ENCODE measurements at places on chromosomes 4 and X.

DNA sequence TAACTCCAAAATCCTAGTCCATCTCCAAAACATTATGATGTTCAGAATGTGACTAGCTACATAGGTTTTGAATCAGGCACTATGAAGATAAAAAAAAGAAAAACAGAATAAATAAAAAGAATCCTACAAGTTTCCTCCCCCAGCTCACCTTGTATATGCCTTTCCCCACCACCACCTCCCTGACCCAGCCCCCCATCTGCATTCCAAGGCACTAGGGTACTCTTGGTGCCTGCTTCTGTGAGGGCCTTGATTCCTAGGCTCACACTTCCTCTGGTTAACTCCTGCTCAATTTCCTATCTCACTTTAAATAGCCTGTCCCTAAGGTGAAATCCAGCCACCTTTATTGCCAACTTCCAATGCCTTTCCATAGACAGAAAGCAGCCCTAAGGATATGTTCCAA lies 178.7 kb upstream of the ATOH1 start:
- no peak for DNase-seq

GRCh38 chr4:152062936-152063620 lies 302.3 kb upstream of the GATB start:
- DNase-seq = no peak

GRCh38 chr4:156243015-156243414 lies 289.3 kb upstream of the CTSO start:
- DNase-seq = no peak

DNA sequence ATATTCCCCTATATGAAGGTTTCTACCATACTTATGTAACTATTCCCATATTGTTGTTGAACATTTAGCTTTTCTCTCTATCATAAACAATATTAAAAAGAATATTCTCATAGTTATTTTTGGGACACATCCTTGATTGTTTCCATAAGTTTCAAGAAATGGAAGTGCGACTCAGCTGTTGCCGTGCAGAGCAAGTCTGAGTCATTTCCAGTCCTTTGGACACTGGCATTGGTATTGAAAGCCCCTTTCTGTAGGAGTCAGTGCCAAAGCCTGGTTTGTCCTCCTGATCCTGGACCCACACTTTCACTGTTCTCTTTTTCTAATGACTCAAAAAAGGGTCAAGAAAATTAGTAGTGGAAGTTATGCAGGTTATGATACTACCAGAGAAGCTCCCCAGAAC lies 108.3 kb upstream of the DIAPH2 start:
- DNase-seq = no peak

- DNase-seq = no peak
Observed at GRCh38 chrX:27597508-27597907, 7.4 kb downstream of the DCAF8L2 start.

DNA sequence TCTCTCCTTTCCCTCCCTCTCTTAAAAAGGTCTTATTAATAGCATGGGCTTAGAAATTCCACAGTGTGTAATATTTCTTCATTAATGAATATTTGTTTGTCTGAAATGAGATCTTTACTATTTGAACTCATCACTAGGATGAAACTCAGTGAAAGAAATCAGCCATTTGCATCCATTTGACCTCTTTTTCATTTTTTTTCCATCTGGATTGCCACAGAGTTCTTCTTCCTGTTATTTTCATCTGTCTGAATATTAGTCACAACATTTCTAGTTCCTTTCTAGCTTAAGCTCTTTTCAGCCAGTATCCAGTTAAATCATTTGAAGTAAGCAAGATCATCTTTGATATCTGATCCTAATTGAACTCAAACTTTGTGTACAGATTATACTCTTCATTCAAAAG lies 69.2 kb upstream of the PLS3 start:
- no peak for DNase-seq
